Stimulated activated CD4-positive, alpha-beta T cell treated with anti-CD3 and anti-CD28 coated beads, TNF-alpha, amount 100 ng/mL, for 24 hours (primary cell): ENCODE measurements at places on chromosomes 3 and 15.

GRCh38 chr15:34647569-34648293 is 64.3 kb upstream of the GOLGA8B start:
- DNase-seq = no peak

- no peak for DNase-seq
Observed at GRCh38 chr15:78681281-78682003, 40.4 kb upstream of the CHRNB4 start.

DNA sequence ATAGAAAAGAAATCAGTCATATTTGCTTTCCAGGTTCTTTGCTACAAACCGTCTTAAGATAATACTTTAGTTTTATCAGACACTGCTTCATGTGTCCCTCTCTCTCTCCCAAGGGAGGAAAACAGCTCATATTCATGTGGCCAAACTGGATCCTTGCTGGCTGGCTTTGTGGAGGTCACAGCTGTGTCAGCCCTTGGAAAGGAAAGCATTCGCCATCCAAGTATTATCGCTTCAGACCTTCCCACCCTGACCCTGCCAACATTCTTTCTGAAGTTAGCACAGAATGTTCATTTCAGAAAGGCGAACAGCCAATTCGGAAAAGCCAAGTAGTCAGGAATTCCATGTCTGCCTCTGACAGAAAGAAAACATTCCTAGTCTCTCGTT is 213.6 kb downstream of the FEZF2 start:
- DNase-seq = no peak

GRCh38 chr3:99484871-99485270 is 153.5 kb upstream of the COL8A1 start:
- DNase-seq = no peak

GRCh38 chr3:131883711-131884407 is 151.0 kb downstream of the CPNE4 start:
- DNase-seq = no peak

- no peak for DNase-seq
Observed at GRCh38 chr3:156680243-156680914, 6.0 kb downstream of the TIPARP start.

DNA sequence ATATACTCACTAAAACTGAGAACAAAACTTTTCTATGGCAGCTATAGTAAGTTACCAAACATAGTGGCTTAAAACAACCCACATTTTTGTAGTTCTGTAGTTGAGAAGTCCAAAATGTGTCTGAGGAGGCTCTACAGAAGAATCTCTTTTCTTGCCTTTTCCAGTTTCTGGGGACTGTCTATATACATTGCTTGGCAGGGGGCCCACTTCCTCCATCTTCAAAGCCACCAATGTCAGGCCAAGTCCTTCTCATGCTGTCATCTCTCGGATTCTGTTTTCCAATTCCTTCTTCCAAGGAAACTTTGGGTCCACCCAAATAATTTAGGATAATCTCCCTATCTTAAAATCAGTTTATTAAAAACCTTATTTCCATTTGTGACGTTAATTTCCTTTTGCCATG is 92.7 kb downstream of the DLG1 start:
- DNase-seq = no peak

GRCh38 chr3:155154255-155154654 is 74.1 kb downstream of the MME start:
- DNase-seq = no peak
